ENCODE measurements at places on chromosomes 11 and 22.

DNA sequence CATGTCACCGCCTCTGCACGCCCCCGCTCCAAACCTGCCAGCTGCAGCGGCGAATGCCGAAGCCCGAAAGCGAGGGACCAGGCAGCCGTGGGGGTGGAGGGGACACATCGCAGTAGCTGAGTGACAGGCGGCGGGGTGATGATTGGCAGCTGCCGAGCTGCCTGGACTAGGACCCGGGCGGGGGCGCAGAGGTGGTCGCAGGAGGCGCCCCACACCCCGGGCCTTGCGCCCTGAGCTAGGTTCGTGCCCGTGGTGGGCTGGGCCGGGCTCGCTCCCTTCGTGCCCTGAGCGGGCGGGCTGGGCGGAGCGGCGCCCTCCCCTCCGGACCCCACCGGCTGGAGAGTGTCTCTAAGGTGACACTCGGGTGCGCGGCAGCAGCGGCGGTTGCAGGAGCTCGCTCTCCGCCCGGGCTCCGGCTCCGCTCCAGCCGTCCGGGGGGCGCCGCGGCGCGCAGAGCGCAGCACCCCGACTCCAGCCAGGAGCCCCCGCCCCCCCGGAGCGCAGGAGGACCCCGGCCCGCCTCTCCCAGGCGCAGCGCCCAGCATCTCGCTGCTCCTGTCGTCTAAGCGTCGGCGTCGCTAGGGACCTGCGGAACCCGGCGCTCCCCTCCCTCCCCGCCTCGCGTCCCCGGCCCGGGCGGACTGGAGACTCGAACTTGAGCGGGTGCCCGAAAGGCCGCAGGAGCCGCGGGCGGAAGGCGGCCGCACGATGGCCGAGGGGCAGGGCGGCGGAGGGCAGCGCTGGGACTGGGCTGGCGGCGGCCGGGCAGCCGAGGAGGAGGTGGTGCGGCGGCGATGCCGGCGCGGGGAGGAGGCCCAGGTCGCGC is 14.5 kb upstream of the DGKZ start:
- DNase-seq: no peak

DNA sequence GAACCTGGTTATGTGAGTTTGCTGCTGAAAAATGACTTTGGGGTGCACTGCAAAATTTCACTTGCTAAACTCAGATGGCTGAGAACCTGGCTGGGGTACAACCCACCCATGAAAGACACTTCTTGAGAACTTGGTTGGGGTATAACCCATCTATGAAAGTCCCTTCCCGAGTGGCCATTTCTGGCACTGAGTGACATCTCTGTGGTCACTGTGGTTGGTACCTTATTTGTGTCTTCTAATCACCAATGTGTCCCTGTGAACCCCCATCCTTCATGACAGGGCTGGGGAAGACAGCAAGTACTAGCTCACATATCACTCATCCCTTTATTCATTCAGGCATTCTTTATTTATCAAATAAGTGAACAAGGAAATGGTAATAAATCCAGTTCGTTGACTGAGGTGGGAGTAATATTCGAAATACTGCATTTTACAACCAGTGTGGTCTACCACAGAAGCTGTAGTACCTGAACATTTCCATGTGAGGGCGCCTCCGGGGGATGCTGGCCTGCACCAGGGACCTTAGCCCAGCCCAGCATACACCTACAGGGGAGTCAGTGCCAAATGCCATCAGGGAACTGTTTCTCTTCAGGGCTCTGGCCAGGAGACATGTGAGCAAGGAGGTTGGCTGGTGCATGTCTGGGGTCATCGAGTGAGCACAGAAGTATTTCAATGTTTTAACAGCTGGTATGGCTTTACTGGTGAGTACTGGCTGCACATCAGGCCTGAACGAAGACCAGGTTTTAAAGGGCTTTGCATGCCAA is 122.1 kb downstream of the CSNK2A3 start:
- no peak for DNase-seq

- no peak for DNase-seq
Observed at GRCh38 chr11:19979519-19979845, 180.8 kb downstream of the DBX1 start.

GRCh38 chr11:2555891-2556290 is 111.1 kb downstream of the KCNQ1 start:
- no peak for DNase-seq
